Astrocyte of the hippocampus (primary cell): ENCODE measurements at places on chromosomes 3 and 15.

DNA sequence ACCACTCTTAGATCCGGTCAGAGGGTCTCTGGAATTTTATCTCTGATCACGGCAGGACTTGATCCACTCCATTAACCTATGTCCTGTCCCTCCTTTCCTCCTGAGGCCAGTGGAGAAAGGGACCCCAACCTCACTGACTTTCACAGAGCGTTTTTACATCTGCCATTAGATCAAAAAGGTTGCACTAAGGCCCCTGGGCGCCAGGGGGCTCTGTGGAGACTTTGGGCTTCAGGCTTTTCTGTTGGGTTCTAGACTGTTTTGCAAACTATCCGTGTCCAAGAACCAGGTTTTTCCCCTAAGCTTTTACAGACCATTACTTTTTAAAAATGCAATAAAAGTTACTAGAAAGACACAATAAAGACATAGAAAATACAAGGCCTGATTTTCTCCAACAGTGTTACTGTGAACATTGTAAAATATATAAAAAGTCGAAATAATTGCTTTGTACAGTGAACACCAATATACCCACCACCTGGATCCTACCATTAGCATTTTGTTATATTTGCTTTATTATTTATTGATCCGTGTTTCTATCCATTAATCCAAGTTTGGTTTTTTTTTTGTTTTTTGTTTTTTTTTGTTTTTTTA, 159.7 kb downstream of the POLR2M start:
- DNase-seq = peak; percentile 45

DNA sequence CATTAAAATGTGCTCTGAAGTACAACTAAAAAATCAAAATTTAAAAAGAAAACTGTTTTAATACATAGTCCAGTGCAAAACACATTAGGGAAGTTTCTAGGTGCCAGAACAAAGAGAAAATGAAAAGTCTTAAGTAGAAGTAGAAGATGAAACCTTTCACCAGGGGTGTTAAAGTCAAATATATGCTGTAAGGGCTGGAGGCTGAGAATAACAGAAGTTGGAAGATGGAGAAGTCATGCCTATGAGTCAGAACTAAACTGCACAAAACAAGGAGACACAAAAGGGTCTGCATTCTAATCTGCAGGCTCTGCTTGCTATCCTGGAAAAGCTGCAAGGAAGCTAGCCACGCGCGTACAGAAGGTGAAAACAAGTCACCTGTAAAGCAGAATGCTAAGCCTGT, 48.7 kb upstream of the CPB1 start:
- peak; percentile 8 for DNase-seq

DNA sequence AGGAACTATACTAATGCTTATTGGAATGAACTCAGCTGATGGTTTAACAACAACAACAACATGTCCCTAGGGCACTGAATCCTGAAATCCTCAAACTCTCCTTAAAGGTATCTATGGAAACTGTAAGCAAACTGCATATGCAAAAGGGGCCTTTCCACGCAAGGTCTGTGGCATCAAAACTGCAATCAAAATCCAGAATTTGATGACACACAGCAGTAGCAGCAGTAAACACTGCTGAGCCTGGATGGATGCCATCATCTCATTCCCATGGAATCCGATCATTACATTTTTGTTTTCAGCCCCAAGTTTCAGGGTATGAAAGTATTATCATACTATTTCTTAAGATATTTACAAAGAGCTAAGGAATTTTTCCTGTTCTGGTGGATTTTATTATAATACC, 399.7 kb downstream of the VPS13C start:
- peak; percentile 54 for DNase-seq

DNA sequence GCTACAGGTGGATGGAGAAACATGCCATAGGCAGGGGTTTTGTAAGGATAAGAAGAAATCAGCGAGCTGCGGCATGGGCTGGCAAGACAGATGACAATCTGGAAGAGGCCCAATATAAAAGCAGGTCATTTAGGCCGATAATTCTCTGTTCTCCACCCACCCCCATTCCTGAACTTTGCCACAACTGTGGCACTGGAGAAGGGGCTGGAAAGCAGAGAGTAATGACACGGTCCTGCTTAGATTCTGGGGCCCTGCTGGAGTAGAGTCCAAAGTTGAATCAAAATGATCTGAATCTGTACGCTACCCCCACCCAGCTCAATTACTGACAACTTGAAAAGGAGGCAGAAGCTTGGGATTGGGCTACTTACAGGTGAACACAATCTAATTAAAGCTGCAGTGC, 18.4 kb upstream of the BUB1B start:
- DNase-seq = no peak

- DNase-seq = no peak
Observed at GRCh38 chr3:98918586-98918985, 17.1 kb upstream of the DCBLD2 start.

DNA sequence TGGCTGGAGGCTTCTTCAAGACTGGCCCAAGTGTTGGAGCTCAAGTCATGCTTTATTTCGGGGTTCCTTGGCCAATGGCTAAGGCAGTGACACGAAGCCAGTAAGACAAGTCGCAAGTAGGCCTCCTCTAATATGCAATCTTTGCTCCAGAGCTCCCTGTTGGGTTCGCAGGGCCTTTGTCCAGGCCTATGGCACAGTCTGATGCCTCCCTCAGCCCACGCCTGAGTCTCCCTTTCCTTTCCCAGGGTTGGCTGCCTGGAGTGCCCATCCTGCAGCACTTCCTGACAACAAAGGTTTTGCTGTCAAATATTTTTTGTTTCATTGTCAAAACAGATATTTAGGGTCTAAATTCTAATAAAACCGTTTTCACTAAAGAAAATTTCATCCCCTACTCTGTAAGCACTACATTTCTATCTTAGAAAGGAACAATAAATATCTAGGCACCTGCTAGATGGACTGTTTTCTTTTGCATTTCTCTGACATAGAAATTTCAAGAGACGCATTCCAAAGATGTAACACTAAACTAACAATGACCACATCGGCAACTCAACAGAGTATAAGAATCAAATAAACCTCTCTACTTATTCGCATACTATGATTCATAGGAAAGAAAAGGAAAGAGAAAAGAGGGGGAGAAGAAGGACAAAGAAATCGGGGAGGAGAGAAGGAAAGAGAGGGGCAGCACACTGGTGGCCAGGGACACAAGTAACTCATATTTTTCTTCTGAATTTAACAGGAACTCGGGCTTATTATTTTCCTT, 393.1 kb upstream of the ATP11B start:
- peak; percentile 30 for DNase-seq

DNA sequence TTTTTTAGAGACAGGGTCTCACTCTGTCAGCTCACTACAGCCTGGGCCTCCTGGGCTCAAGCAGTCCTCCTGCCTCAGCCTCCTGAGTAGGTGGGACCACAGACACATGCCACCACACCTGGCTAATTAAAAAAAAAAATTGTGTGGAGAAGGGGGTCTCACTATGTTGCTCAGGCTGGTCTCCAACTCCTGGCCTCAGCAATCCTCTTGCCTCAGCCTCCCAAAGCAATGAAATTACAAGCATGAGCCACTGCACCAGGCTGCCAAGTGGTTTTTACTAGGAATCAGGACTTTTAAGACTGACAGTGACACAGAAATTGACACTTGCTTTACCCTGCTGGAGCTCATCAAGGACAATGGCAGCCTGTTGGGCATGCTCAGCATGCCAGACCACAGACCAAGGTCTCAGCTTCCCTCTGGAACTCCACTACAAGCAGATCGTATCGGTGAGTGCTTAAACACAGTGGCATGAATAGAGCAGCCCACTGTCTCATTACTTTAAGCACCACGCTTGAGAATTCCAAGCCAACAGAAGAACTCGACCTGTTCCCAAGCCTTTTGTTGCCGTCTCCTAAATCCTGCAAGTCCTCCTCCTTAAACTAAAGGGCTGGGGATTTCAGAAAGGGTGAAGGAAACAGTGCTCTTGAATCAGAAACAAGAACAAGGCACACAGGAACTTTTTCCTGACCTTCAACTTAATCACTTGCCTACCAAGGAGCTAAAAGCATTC, 41.4 kb downstream of the EOMES start:
- peak; percentile 59 for DNase-seq

DNA sequence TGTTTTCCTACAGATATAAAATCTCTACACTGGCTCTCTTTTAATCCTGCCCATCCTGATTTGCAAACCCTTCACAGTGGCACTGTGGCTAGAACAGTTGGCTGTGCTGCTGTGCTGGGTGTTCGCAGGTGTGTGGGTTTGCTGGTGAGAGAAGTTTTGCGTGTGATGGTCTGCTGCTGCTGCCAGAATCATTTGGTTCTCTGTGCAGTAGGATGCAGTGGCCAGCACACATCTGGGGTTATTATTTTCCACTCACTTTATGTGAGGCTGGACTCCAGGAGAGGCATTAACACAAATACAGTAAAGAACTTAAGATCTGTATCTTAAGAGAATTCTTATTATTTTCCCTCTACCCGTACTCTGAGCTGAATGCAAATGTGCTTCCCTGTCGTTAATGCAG, 16.0 kb upstream of the PSMD6 start:
- DNase-seq = no peak

- DNase-seq = peak; percentile 86
Observed at GRCh38 chr15:33149919-33150318, 44.6 kb downstream of the FMN1 start.

- DNase-seq = no peak
Observed at GRCh38 chr3:42164656-42165055, 73.5 kb downstream of the TRAK1 start.

GRCh38 chr3:10518506-10519150, 13.2 kb upstream of the ATP2B2 start:
- DNase-seq = peak; percentile 94
